ENCODE measurements at places on chromosomes 16 and 17.
A peak's percentile ranks its signal among the peaks of the same experiment; 100 is the strongest.

- DNase-seq = peak; percentile 3
These were observed 13.0 kb downstream of the MGRN1 start for GRCh38 chr16:4637501-4638166.

- peak; percentile 30 for DNase-seq
These were observed 607 bp downstream of the KATNIP start for GRCh38 chr16:27550582-27550920.

DNA sequence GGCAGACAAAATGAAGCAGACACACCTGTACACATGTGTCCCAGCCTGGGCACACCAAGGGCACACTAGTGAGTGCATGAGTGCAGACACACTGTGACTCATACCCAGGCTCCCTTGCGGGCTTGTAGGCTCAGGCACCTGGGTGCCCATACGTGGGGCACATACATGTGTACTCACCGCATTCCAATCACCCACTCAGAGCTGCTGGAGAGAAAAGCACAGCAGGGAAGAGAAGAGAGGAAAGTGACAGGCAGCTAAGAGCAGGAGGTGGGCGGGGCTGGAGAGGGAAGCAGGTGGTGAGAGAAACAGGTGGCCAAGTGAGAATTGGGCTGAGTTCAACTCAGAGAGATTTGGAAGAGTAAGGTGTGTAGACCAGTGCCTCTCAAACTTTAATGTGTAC, 54.0 kb downstream of the TMEM132E start:
- DNase-seq = no peak

- peak; percentile 72 for DNase-seq
These were observed 67.5 kb downstream of the SEC14L1 start for GRCh38 chr17:77208217-77208808.

All from muscle of leg (tissue), 16 donors.